NCI-H1105 treated with DMSO at 0.1 percent for 48 hours (cell line): ENCODE measurements at places on chromosomes 3 and 15.
A peak's percentile ranks its signal among the peaks of the same experiment; 100 is the strongest.

GRCh38 chr3:62870321-62870720 lies 4.9 kb downstream of the CADPS start:
- no peak for DNase-seq

DNA sequence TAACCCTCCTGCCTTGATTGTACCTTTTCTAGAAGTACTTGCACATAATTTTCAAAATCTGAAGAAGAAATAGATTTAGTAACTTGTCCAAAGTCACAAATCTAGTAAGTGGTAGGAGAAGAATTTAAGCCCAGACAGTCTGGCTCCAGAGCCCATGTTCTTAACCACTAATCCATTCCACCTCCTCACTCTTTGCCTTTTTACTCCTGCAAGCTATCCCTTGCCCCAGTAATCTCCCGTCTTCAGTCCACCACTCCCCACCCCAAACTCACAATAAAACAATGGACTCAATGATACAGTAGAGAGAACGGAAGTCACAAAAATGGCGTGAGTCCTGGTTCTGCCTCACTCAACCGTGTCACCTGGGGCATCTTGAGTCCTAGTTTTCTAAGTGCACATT lies 48.7 kb downstream of the SETMAR start:
- DNase-seq, result no peak

- DNase-seq, result peak; percentile 81
Observed at GRCh38 chr3:171459137-171459941, 866 bp downstream of the TNIK start.

DNA sequence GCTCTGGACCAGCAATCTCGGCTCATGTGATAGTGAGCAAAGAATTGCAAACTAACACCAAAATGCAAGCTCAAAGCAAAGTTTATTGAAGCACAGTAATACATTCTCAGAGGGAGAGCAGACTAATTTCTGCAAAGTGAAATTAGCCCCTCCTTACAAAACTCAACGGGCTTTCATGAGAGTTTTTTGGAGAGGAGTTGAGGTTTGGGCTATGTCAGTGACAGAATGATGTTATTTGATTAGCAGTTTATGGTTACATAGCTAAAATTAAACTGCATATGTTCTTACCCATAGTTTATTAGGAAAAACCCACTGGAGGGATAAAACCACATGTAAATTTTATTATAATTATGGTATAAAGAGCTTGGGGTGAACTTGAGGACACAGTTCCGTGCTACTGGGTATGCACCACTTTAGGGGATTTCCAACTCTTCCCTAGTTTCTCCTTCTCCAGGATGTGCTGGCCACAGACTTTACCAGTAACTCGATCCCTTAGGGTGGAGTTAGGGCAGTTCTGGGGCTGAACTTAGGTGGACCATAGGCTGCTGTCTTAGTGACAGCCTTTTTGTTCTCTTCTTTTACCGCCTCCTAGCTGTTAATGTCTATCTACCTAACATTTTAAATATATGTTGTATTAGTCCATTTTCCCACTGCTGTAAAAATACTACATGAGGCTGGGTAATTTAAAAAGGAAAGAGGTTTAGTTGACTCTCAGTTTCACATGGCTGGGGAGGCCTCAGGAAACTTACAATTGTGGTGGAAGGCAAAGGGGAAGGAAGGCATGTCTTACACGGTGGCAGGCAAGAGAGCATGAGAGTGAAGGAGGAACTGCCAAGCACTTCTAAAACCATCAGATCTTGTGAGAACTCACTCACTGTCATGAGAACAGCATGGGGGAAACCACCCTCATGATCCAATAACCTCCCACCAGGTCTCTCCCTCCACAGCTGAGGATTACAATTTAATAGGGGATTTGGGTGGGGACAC lies 8.9 kb upstream of the AADACL2 start:
- DNase-seq, result no peak

- no peak for DNase-seq
Observed at GRCh38 chr15:82677720-82678323, 30.7 kb upstream of the CPEB1 start.
